ENCODE measurements at places on chromosomes 12 and 14.

- ATAC-seq, result no peak
Observed at GRCh38 chr14:54252072-54252730, 144.6 kb upstream of the CDKN3 start.

DNA sequence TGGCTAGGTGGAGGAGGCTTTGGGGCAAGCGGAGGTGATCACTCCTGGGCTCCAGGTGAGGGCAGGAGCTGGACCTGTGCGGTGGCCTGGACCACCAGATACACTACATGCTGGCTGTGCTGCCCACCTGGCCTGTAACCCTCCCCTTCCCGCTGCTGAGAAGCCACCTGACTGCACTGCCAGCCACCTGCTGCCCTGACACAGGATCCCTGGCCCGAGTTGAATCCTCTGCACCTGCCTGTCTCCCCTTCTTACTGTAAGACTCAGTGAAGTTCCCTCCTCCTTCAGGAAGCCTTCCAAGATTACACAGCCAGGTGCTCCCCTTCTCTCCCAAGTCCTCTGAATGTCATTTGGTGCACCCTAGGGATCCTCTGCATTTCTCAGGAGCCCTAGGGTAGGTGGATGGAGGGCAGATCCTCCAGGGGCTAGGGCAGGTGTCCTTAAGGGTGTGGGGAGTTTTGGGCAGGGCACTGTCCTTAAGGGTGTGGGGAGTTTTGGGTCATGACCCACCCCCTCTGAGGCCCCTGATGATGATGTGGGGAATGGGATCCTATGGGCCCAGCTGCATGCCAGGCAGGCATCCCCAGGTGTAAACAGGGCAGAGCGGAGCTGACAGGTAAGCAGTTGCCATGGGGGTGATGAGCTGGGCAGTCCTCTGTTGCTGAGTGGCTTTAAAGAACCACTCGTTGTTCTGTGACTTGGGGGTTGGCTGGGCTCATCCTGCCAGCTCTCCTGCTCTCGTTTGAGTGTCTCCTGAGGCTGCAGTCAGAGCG is 6.7 kb upstream of the MTA1 start:
- no peak for ATAC-seq

DNA sequence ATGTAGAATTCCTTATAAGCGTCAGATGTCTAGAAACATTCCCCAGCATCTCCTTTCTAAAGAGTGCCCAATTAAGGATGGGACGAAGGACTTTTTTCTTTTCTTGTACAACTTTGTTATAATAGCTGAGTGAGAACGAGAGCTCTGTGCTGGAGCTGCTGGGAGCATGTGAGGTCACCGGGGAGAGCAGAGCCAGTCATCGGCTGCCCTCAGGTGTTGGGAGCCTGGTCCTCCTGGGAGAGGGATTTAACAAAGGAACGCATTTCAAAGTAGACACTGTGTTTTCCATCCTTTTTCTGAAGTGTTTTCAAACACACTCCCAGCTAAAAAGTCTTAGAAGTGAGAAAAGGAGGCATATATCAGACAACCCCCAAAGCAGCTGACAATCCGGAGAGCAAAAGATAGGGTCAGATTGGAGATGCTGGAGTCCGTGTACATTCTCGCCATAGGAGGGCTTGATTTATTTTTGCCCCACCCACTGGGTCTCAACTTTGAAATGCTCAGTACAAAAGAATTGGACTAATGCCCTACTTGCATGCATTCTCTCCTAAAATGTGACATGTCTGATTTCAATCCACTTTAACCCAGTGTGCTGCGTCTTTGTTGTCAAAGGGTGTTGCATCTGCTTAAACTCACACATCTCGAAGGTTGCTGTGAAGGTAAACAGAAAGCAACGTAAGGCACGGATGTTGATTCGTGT is 50.8 kb upstream of the PIWIL1 start:
- no peak for ATAC-seq

GRCh38 chr14:66610154-66610563 is 102.2 kb downstream of the GPHN start:
- no peak for ATAC-seq

DNA sequence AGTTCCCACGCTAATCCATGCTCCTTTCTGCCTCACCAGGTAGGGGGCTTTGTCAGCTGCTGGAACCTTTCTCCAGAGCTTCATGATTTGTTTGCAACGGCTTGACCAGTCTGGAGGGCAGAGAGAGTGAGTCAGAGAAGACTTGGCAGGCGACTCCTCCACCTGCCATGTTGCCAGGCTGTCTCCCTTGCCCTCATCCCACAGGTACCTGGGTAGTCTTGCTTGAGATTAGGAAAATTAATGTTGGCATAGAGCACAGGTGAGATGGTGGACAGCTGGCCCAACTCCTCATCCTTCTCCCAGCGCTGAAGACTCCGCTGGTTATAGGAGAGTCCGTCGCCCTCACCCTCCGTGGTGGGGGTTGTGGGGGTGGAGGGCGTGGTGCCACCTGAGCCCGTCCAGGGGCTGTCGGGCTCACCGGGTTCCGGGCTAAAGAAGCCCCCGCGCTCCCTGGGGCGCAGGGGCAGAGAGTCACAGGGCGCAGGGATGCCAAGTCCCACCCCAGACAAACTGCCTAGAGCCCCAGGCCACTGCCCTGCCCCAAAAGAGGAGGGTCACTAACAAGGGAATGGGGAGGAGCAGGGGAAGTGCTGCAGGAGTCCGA is 18.6 kb downstream of the KMT2D start:
- no peak for ATAC-seq

DNA sequence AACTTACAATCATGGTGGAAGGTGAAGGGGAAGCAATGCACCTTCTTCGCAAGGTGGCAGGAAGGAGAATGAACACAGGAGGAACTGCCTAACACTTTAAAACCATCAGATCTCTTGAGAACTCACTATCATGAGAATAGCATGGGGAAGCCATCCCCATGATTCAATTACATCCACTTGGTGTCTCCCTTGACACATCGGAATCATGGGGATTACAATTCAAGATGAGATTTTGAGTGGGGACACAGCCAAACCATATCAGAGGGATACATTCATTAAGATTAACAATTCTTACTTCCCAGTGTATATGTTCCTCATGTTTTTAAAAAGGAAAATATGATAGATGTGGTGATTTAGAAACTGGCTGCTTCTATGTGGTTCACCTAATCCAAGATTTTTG is 117.9 kb downstream of the PDE3A start:
- no peak for ATAC-seq

GRCh38 chr14:89702073-89702875 is 252.3 kb downstream of the EFCAB11 start:
- no peak for ATAC-seq

Measured in stimulated activated memory B cell treated with anti-CD40 and anti-IgM and Interleukin-4, amounts not matched to agents 10 μg/mL and 1 μg/mL and 100 μg/mL, for 72 hours (primary cell).